ENCODE measurements at places on chromosomes 5 and 9.
A peak's percentile ranks its signal among the peaks of the same experiment; 100 is the strongest.

- H3K36me3 ChIP-seq: no peaks in the 10 kb centered on the region
- H3K27me3 ChIP-seq: no peaks in the 10 kb centered on the region
- H3K4me3 ChIP-seq: no peak overlapping the region
Measured at GRCh38 chr5:148290271-148291195, 21.7 kb upstream of the SPINK7 start.

DNA sequence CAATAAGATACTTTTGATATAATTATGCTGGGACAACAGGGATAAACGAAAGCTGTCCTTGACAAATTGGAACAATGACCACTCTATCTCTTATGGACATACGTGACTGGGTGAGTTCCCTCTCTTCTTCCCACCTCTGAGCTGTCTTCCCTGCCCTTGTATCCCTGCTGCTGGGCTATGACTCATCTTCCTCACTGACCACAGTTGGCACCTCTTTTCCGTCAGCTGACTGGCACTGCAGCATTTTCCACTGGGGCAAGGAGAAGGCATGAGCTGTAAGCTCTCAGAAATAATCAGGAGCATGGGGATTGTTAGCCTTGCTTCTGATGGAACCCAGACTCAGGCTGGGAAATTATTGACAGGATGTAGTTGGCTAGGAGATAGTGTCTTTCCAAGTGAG lies 48.7 kb downstream of the PCSK1 start:
- peak; percentile 50 for DNase-seq
- peak overlapping the region; percentile 78 for H3K27ac ChIP-seq
- no peaks in the 10 kb centered on the region for H3K36me3 ChIP-seq
- H3K4me1 ChIP-seq: peaks cover 33% of the 10 kb centered on the region

DNA sequence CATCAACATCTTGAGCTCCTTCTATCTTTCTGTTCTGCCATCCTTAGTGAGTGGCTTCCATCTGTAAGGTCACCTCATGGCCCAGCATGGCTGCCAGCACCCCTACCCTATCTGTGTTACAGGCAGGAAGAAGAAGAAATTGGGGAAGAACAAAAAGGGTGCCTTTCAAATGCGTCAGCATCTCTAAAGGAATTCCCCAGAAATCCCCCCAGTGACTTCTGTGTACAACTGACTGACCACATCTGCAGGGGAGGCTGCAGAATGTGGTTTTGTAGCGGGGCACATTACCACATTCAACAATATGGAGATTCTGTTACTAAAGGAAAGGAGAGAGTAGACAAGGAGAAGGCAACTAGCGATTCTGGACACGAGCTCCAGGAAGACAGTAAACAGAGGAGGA lies 40.1 kb downstream of the ALG2 start:
- DNase-seq: no peak
- no peak overlapping the region for H3K4me3 ChIP-seq
- no peak overlapping the region for H3K27ac ChIP-seq
- H3K27me3 ChIP-seq: no peaks in the 10 kb centered on the region
- peaks cover 9% of the 10 kb centered on the region for H3K4me1 ChIP-seq

DNA sequence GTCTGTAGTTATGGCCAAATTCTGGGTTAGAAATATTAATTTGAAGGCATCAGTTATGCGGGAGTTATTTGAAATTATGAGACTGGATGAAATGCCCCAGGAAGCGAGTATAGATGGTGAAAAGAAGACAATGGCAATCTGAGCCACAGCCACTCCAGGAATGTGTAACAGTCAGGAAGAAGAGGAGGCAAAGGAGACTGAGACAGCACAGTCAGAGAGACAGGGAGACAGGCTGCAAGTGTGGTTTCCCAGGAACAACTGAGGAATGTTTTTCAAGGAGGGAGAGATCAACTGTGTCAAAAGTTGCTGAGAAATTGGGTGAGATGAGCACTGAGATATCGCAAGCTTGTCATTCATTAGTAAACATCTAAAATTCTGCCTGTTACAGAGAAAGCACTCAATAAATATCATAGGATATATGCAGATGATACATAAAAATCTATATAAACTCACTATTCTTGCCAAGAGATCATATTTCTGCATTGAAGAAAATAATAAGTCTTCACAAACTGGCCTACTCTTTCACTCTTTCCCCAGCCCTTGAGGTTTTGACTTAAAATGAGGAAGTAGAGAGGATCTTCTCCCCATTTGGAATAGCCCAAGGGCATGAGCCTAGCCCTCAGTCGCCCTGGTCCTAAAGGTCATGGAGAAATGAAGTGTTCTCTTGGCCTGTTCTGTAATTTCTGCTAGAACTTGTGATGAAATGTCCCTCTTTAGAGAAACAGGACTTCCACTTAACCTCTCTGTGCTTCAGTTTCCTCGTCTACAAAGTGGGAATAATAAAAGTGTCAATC lies 48.5 kb upstream of the RLN1 start:
- H3K36me3 ChIP-seq: peaks cover 5% of the 10 kb centered on the region
- H3K4me1 ChIP-seq: no peaks in the 10 kb centered on the region
- no peak overlapping the region for H3K4me3 ChIP-seq
- H3K27ac ChIP-seq: no peak overlapping the region

DNA sequence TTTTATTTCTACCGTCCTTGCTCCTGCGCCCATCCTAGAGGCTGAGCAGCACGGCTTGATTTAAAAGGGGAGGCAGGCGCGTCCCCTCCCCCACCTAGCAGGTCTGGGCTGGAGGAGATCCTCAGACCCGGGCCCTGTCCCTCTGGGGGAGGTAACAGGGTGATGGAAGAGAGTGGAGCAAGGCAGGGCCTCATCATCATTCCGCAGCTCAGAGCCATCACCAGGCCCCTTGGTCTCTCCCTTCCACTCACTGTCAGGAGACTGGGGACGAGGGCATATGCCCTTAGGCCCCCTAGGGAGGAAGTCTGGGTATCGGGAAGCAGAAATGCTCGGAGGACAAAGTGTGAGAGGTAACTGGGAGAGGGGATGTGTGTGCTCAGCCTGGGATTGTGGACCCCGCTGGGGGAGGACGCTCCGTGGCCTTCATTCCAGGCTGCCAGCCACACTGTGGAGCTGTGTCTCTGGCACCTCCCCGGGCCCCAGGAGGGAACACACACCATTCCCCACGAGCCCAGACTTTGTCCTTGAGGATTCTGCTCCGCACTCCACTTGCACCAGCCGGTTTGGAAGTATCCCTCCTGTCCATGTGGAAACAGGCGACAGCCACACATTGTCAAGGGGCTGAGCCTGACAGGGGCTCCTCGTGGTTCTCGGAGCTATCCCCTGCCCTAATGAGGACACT lies 761 bp downstream of the REEP2 start:
- peaks cover 20% of the 10 kb centered on the region for H3K36me3 ChIP-seq
- peaks cover 46% of the 10 kb centered on the region for H3K4me1 ChIP-seq
- no peak for DNase-seq
- H3K4me3 ChIP-seq: peak overlapping the region; percentile 69
- H3K27me3 ChIP-seq: no peaks in the 10 kb centered on the region

DNA sequence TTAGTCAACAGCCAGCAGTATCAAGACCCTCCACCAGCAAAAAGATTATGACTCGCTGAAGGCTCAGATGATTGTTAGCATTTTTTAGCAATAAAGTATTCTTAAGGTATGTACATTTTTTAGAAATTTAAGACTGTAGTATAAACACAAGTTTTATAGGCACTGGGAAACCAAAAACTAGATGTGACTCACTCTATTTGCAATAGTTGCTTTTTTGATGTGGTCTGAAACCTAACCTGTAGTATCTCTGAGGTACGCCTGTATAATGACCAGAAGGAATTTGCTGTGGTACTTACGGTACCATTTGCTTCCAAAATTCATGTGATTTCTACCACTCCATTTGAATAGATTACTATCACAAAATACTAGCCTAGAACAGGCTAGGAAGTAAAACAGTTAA lies 60.8 kb downstream of the WDR41 start:
- no peak overlapping the region for H3K4me3 ChIP-seq
- no peak overlapping the region for H3K27ac ChIP-seq
- H3K27me3 ChIP-seq: no peaks in the 10 kb centered on the region
- H3K4me1 ChIP-seq: no peaks in the 10 kb centered on the region
- H3K36me3 ChIP-seq: peaks cover 76% of the 10 kb centered on the region

GRCh38 chr5:1494780-1495524 lies 28.8 kb downstream of the LPCAT1 start:
- peaks cover 17% of the 10 kb centered on the region for H3K36me3 ChIP-seq
- DNase-seq: no peak
- no peaks in the 10 kb centered on the region for H3K27me3 ChIP-seq

- no peak for DNase-seq
- H3K36me3 ChIP-seq: no peaks in the 10 kb centered on the region
- H3K4me1 ChIP-seq: peaks cover 18% of the 10 kb centered on the region
- no peak overlapping the region for H3K4me3 ChIP-seq
Measured at GRCh38 chr5:156147261-156147943, 179.6 kb upstream of the SGCD start.

DNA sequence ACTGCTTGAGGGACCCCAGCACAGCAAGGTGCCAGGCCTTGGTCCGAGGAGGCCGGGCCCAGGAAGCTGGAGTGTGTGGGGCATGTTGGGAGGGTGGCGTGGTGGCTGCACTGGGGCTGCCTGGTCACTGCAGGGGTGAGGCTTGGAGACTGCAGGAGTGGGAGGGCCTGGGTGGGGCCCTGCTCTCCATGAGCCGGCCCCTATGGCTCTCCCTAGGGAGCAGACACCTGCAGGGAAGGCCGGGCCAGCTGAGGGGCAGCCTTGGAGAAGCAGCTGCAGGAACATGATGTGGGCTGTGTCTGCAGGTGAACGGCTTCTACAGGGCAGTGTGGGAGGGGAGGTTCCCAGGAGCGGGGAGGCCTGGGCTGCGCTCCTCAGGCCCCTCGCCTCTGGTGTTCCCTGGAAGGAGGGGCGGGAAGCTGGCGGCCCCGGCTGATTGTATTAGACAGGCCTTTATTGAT lies 41.7 kb upstream of the TMEM250 start:
- no peaks in the 10 kb centered on the region for H3K36me3 ChIP-seq
- no peak for DNase-seq
- H3K27me3 ChIP-seq: peaks cover 59% of the 10 kb centered on the region
- H3K27ac ChIP-seq: no peak overlapping the region
- H3K4me1 ChIP-seq: no peaks in the 10 kb centered on the region
- H3K4me3 ChIP-seq: no peak overlapping the region

- peak overlapping the region; percentile 71 for H3K27ac ChIP-seq
- H3K27me3 ChIP-seq: no peaks in the 10 kb centered on the region
- no peaks in the 10 kb centered on the region for H3K36me3 ChIP-seq
- DNase-seq: no peak
- H3K4me1 ChIP-seq: peaks cover 36% of the 10 kb centered on the region
Measured at GRCh38 chr5:124341066-124341858, 405.2 kb downstream of the ZNF608 start.

GRCh38 chr5:1875843-1876659 lies 6.7 kb downstream of the IRX4 start:
- H3K27ac ChIP-seq: no peak overlapping the region
- DNase-seq: no peak
- no peak overlapping the region for H3K4me3 ChIP-seq
- H3K27me3 ChIP-seq: peaks cover 92% of the 10 kb centered on the region
- peaks cover 16% of the 10 kb centered on the region for H3K4me1 ChIP-seq
- H3K36me3 ChIP-seq: peaks cover 23% of the 10 kb centered on the region

- DNase-seq: no peak
- peak overlapping the region; percentile 97 for H3K27ac ChIP-seq
- H3K27me3 ChIP-seq: no peaks in the 10 kb centered on the region
- no peaks in the 10 kb centered on the region for H3K36me3 ChIP-seq
- H3K4me3 ChIP-seq: peak overlapping the region; percentile 92
Measured at GRCh38 chr5:56818450-56819037, 3.2 kb downstream of the MAP3K1 start.

DNA sequence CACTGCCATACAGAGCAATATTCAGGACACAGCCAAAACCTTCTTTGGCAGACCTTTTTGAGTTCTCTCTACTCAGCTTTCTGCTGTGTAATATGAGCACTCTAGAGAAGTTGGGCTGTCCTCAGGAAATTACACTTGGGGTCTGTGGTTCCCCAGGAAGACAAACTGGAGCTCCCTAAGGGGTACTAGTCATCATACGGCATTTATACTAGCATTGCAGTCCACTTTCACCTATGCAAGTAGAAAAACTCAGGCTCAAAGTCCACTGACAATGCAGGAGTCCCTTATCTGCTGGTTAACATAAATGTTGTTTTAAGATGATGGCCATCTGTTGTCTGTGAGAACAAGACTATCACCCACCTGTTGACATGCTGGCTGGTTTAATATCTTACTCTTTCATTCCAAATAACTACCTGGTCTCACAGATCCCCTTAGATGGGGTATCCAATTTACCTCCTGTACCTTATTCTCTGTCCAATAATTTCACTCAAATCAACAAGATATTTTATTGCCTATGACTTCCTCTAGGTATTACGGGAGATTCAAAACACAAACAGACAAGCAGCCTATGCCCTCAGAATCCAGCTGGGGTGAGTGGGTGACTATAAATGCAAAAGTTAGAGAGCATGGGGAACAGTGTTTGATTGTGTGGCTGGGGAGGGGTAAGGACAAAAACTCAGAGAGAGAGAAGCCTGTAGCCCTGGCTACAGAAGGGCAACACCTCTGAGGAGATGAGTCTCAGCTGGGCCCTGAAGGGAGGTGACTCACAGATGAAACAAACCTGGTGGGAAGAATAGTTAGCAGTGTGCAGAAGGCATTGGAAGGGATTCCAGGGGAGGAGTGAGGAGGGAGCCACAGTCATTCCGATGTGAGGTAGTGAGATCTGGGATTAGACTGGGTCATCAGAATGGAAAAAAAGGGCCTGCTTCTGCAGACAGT lies 10.2 kb downstream of the DOCK8 start:
- no peaks in the 10 kb centered on the region for H3K4me1 ChIP-seq
- H3K27me3 ChIP-seq: peaks cover 9% of the 10 kb centered on the region
- no peaks in the 10 kb centered on the region for H3K36me3 ChIP-seq
- DNase-seq: no peak
- H3K27ac ChIP-seq: no peak overlapping the region

DNA sequence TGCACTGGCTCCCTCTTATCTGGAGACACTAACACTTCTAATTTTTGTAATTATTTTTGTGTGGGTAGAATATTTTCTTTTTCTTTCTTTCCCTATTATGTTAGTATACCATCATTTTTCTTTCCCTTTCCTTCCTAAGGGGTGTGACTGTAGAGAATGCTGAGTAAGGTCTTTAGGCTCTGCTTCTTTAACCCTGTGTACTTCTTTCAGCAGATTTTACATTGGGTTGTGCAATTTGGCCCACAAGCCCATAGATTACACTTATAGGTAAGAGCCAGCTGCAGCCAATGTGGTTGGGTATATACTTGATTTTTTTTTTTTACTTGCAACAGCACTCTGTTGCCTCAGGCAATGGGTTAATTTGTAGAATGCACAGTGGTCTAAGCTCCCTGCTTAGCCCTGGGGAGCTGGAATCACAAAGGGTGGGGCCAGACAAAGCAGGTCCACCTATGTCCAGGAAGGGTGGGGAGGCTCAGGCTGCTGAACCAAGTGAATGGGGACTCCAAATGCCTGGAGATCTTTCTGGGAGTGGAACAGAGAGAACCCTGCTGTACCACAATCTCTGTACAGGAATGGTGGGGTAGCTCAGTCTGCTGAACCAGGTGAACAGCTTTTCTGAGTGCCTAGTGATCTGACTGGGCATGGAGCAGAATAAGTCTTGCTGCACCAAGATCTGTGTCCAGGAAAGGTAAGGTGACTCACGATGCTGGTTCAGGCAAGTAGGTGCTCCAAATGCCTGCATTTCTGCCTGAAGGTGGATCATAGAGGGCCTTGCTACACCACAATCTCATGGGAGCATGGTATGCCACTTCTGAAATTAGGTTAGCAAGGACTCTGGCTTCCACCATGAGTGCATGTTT lies 64.9 kb downstream of the SLC25A46 start:
- H3K4me3 ChIP-seq: no peak overlapping the region
- H3K4me1 ChIP-seq: no peaks in the 10 kb centered on the region
- H3K27me3 ChIP-seq: no peaks in the 10 kb centered on the region
- H3K27ac ChIP-seq: no peak overlapping the region

GRCh38 chr5:130213607-130214006 lies 309.3 kb downstream of the CHSY3 start:
- no peaks in the 10 kb centered on the region for H3K27me3 ChIP-seq
- H3K4me3 ChIP-seq: no peak overlapping the region
- no peak for DNase-seq
